ENCODE measurements at places on chromosomes 1 and 21. TPM values are rescaled to one million over a fixed set of nuclear protein-coding genes. Genes with fewer than 3 reads are reported as not detected.

LMX1A gene
- total RNA-seq, result not detected

LRRC53 gene
- total RNA-seq, result not detected

RRAGC gene
- 10.0 TPM for total RNA-seq

OR2L8 gene
- not detected for total RNA-seq

GRCh38 chr1:51433972-51434510 is 85.0 kb downstream of the EPS15 start:
- peaks cover 34% of the 10 kb centered on the region for H3K36me3 ChIP-seq
- H3K27me3 ChIP-seq, result no peaks in the 10 kb centered on the region
- DNase-seq, result no peak
- H3K27ac ChIP-seq, result peak overlapping the region; percentile 65

- H3K36me3 ChIP-seq, result no peaks in the 10 kb centered on the region
- peaks cover 41% of the 10 kb centered on the region for H3K4me1 ChIP-seq
- DNase-seq, result no peak
- no peaks in the 10 kb centered on the region for H3K27me3 ChIP-seq
- H3K27ac ChIP-seq, result no peak overlapping the region
Observed at GRCh38 chr1:51567653-51568052, 48.6 kb upstream of the EPS15 start.

- H3K4me3 ChIP-seq, result no peak overlapping the region
- no peaks in the 10 kb centered on the region for H3K27me3 ChIP-seq
- H3K4me1 ChIP-seq, result no peaks in the 10 kb centered on the region
- DNase-seq, result no peak
- H3K27ac ChIP-seq, result no peak overlapping the region
- no peaks in the 10 kb centered on the region for H3K36me3 ChIP-seq
Observed at GRCh38 chr1:189084811-189085210, 1392.9 kb downstream of the BRINP3 start.

DNA sequence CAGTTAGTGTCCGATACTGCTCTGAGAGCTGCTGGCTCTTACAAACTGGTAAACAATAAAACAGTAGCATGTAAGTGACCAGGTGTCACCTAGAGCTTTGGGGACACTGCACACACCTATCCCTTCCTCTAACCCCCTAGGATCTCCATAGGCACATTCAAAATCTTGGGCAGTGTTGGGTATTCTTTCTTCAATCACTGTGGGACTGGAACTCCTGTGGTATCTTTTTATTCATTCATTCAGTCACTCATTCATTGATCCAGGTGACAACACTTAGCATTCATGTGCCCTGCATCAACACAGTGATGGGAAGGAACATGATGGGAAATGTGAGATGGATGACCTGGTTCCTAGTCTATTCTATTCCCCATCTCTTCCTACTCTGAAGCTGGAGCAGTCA is 73.9 kb downstream of the HHAT start:
- no peak overlapping the region for H3K4me3 ChIP-seq
- no peak overlapping the region for H3K27ac ChIP-seq
- peaks cover 7% of the 10 kb centered on the region for H3K27me3 ChIP-seq

- H3K27ac ChIP-seq, result peak overlapping the region; percentile 67
- H3K27me3 ChIP-seq, result no peaks in the 10 kb centered on the region
- no peak overlapping the region for H3K4me3 ChIP-seq
- H3K4me1 ChIP-seq, result no peaks in the 10 kb centered on the region
- peaks cover 12% of the 10 kb centered on the region for H3K36me3 ChIP-seq
- no peak for DNase-seq
Observed at GRCh38 chr1:3881193-3881480, 18.9 kb downstream of the C1orf174 start.

- peaks cover 3% of the 10 kb centered on the region for H3K4me1 ChIP-seq
- H3K27me3 ChIP-seq, result peaks cover 14% of the 10 kb centered on the region
- no peak overlapping the region for H3K27ac ChIP-seq
- DNase-seq, result no peak
- H3K4me3 ChIP-seq, result no peak overlapping the region
Observed at GRCh38 chr1:178408871-178409270, 87.9 kb downstream of the CLEC20A start.
